ENCODE measurements at places on chromosomes 3 and 15. TPM values are rescaled to one million over a fixed set of nuclear protein-coding genes. Genes with fewer than 3 reads are reported as not detected.

NLGN1 gene
- total RNA-seq, result 99.4 TPM

COL6A5 gene
- total RNA-seq, result 0.69 TPM

MESP2 gene
- 0.92 TPM for total RNA-seq

FMN1 gene
- 2.1 TPM for total RNA-seq

PLA2G4D gene
- total RNA-seq, result under 0.01 TPM
